ENCODE measurements at places on chromosomes 16 and 17.

GRCh38 chr17:36934692-36935630, 2.3 kb upstream of the LHX1 start:
- no peak for DNase-seq

DNA sequence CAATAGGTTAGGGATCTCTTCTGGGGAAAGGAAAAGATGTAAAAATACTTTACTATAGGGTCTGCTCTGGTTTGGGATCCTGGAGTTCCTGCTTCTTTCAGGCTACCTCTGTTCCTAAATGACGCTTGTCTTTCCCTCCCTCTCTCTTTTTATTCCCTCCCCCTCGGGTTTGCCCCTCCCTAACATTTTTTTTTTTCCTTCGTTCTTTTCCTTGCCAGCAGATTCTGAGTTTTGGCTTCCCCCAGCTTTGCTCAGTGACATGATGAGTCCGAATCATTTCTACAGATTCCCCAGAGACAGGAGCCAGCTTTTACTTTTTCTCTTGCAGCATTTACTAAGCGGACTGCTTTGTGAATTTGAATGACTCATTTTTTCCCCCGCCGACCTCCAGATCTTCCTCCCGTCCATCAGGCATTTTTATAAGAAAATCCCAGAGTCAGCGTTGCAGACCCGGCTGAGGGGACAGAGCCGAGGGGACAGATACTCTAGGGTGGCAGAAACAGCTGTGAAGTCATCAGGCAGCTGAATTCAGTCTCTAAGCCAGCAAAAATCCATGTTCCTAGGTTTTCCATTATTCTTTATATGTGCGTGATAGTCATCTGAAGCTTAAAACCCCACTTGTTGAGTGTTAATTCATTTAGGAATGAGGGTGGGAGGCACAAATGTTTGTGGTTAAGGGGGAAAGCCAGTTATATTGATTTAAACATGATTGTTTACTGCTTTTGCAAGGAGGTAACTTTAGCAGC, at the start of gene TMEM100:
TMEM100 (minus strand) TSS at position 123 of the 746 bp plus-strand sequence. CDS start 1,794 bp downstream, outside the sequence.
- DNase-seq = peak; percentile 59

- no peak for DNase-seq
Measured at GRCh38 chr17:51674579-51675255, 414.4 kb downstream of the UTP18 start.

DNA sequence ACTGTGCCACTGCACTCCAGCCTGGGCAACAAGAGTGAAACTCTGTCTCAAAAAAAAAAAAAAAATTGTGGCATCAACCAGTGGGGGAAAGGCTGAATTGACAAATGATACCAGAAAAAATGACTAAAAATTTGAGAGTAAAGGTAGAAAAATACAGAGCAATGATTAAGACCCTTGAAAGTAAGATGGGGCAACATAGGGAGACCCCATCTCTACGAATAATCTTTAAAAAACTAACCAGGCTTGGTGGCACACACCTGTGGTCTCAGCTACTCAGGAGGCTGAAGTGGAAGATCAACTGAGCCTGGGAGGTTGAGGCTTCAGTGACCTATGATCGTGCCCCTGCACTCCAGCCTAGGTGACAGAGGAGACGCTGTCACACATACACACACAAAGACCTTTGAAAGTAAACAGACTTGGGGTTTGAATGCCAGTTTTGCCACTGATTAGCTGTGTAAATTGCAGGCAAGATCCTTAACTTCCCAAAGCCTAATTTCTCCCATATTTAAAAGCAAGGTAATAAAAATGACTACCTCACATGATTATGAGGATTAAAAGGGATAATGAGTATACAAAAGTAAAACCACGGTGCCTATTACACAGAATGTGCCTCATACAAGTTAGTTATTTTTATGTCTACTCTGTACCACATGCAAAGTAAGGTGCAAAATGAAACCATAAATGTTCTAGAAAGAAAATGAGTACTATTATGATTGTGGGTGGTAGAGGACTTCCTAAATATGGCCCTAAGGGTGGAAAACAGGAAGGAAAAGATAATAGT, 21.7 kb upstream of the PAFAH1B1 start:
- no peak for DNase-seq

DNA sequence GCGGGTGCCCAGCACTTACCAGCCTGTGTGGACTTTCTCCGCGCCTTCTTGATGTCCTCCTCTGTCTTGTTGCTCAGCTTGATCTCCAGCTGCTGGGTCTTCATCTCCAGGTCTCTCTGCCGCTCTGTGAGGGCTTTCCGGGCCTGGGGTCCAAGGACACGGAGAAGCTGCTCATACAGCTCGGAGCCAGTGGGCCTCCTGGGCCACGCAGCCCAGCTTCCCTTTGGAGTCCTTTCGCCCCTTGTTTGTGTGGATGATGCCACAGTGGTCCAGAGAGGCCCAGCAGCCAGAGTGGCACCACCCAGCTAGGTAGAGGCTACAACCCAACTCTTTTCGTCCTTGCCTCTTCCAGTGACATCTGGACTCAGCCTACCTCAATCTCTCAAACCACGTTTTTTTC, 20.4 kb upstream of the RCVRN start:
- no peak for DNase-seq

DNA sequence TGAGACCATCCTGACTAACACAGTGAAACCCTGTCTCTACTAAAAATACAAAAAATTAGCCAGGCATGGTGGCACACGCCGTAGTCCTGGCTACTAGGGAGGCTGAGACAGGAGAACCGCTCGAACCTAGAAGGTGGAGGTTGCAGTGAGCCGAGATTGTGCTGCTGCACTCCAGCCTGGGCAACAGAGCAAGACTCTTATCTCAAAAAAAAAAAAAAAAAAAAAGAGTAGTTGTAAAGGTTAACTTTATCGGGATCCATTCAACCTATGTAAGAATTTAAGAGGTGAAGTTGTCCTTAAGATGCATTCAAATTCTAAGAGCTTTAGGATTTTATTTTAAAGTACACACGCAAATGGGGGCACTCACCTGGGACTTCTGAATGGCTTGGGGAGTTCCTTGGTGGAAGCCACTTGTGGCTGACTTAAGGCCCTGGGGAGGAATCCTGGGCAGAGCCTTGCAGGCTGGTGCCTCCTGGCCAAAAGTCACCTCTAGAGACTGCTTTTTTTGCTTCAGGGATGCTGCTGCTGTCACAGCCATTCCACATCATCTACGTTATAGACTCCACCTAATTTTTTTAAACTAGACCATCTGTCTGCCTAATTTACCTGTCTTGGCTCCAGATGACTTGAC, 3.3 kb downstream of the CTCF start:
- DNase-seq = no peak

Measured in EL (cell line).